ENCODE measurements at places on chromosomes 1 and 21.

GRCh38 chr1:235339746-235340145 is 11.4 kb downstream of the GGPS1 start:
- DNase-seq: no peak

- DNase-seq: no peak
Observed at GRCh38 chr1:211169353-211169752, 35.4 kb upstream of the KCNH1 start.

DNA sequence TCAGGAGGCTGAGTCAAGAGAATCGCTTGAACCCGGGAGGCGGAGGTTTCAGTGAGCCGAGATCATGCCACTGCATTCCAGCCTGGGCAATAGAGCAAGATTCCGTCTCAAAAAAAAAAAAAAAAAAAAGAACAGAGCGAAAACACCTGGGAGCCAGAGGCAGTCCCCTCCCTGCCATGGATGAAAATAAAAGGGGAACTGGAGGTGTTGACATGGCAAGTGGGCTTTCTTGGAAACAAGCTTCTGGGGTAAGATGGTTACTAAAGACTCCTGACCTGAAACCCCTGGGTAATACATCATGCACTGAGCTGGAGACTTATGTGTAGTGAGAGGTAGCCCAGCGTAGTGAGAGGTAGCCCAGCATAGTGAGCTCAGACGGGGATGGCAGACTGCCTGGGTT is 31.6 kb downstream of the ADCY10 start:
- DNase-seq: no peak

- DNase-seq: no peak
Observed at GRCh38 chr1:81424816-81425215, 375.9 kb upstream of the ADGRL2 start.

- DNase-seq: no peak
Observed at GRCh38 chr1:11331036-11331944, 58.3 kb downstream of the UBIAD1 start.

DNA sequence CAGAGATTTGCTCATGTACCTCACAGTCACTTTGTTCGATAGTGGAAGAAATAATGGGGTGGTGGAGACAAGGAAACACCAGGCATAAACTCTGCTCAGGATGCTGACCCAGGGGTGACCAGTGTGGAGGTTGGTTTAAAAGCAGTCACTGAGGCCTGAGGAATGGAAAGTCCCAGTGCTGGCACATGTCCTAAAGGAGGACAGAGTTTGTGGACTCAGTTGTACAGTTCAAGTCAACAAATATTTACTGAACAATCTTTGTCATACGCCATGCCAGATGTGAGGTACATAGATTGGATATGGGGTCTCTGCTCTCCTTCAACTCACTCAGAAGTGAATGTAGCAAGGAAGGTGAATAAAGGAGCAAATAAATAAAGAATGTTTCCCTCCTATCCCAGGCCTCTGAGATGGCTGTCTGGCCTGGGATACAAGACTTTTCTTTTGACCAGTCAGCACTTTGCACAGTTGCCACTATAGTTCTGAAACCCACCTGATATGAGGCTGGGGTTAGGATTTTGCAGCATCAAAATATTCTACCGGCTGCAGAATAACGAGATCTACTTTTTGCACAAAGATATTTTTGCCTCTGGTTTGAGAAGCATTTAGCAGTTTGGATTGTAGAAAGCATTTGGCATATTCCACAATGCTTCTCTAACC is 7.9 kb upstream of the GFI1 start:
- DNase-seq: no peak

DNA sequence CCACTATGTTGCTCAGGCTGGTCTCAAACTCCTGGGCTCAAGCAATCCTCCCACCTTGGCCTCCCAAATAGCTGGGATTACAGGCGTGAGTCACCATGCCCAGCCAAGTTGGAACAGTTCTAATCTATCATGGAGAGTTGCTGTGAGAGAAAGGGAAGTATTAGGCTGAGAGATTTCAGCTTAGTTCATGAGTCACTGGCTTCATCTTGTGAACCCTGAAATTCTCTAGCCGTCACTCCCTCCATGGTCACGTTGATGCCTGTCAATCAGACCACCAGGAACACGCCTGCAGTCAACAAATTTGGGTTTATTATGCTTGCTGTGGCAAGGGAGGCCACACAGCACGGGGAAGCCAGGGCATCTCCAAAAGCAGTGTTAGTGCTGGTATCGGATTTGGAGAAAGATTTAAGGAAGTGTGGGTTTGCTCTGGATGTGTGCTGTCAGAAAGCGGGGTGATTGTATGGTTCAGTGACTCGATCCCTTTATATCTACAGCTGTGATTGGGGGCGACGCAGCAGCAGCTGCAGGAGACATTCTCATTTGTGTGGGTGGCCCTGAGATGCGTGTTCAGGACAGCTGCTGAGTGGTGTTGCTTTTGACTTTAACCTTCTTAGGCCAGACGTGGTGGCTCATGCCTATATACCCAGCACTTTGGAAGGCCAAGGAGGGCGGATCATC is 18.7 kb downstream of the UQCRHL start:
- no peak for DNase-seq

- DNase-seq: no peak
Observed at GRCh38 chr1:154429841-154430611, 24.9 kb downstream of the IL6R start.

GRCh38 chr1:50705041-50705440 is 255.0 kb downstream of the FAF1 start:
- no peak for DNase-seq

DNA sequence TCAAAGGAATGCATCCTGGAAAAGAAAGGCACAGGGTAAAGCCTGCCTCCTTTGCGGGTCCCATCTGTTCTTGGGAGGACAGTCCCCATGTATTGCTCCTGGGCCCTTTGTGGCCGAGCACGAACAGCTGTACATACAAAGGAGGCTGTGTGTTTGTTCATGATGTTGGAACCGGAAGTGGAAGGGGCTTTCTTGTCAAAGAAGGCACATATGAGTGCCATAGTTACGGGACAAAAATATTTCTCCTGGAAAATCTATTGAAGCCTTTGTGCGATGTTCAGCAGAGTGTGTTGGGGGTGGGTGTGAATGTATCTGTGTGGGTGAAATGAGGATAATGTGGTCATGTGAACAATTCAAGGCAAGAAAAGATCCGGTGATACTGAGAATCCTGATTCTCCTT is 297.6 kb downstream of the DISC1 start:
- DNase-seq: no peak

- DNase-seq: no peak
Observed at GRCh38 chr1:64953241-64953640, 13.1 kb downstream of the JAK1 start.

- no peak for DNase-seq
Observed at GRCh38 chr1:185433667-185434066, 116.6 kb upstream of the IVNS1ABP start.

- no peak for DNase-seq
Observed at GRCh38 chr1:222991908-222992307, 151.1 kb downstream of the TLR5 start.

- DNase-seq: no peak
Observed at GRCh38 chr1:10250663-10251062, 40.3 kb downstream of the KIF1B start.

DNA sequence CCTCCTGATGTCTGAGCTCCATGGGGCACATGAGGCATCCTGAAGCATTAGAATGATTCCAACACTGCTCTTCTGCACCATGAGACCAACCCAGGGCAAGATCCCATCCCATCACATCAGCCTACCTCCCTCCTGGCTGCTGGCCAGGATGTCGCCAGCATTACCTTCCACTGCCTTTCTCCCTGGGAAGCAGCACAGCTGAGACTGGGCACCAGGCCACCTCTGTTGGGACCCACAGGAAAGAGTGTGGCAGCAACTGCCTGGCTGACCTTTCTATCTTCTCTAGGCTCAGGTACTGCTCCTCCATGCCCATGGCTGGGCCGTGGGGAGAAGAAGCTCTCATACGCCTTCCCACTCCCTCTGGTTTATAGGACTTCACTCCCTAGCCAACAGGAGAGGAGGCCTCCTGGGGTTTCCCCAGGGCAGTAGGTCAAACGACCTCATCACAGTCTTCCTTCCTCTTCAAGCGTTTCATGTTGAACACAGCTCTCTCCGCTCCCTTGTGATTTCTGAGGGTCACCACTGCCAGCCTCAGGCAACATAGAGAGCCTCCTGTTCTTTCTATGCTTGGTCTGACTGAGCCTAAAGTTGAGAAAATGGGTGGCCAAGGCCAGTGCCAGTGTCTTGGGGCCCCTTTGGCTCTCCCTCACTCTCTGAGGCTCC is 11.1 kb upstream of the RASSF5 start:
- DNase-seq: no peak

DNA sequence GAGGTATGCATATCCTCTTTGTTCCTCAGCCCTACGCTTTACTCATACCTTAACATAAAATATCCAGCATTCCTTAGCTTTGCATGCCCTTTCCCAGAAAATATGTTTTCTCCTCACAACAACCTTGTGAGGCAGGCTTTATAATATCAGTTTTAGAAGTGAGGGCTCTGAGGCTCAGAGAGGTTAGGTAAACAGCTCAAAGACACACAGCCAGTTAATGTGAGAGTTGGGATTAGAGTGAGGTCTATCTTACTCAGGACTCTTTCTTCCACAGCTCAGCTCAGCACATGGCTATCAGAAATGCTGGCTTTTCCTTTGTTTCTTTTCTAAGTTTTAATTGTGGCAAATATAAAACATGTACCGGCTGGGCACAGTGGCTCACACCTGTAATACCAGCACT is 27.9 kb downstream of the CSF1 start:
- no peak for DNase-seq

DNA sequence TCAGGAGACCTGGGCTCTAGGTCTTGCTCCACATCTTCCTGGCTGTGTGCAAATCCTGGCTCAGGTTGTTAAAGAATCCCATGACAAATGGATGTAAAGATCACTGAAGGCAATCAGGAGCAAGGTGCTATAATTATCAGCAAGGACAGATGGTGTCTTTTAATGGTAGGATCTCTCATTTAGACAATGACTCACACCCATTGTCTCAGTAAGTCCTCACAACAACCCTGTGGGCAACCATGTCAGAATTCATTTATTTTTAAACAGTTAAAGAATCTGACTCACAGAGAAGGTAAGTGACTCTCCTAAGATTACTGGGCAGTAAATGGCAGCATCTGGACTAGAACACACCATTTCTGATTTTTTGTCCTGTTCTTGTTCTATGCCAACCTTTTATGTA is 32.8 kb downstream of the RNASEL start:
- DNase-seq: no peak

DNA sequence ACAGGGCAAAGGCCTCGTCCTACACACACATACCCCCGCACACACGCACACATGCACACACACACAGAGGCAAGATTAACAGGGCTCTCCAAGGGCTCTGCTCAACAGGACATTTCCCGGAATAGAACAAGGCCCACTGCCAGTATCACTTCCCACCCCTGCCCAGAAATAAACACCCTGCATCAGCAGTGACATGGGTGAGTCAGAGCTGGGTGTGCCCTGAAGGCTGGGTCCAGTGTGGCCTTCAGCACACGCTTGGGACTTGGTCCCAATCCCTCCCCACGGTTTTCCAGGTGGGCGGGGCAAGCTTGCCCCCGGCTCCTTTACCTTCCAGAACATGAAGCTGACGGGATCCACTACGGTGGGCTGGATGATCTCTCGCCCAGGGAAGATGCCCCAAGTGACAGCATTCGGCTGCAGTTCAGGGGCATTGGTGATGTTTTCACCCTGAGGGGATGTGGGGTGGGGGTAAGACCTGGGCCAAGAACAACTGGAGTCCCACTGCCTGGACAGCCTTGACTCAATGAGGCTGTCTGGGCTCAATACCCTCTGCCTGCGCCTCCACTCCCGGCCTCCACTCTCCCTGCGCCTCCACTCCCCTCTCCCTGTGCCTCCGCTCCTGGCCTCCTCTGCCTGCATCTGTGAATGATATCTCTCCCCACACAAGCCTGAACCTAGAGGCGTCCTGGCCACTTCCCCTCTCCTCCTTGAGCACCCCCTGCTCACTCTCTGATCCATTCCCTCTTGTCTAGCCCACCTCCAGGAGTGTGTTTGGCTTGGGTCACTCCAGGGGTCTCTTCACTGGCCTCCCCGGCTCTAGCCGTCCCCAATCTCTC is 14.7 kb downstream of the MTHFR start:
- peak; percentile 75 for DNase-seq

GRCh38 chr1:211546543-211546942 is 32.4 kb downstream of the SLC30A1 start:
- DNase-seq: no peak

- no peak for DNase-seq
Observed at GRCh38 chr1:35929730-35930592, 944 bp upstream of the AGO3 start.

DNA sequence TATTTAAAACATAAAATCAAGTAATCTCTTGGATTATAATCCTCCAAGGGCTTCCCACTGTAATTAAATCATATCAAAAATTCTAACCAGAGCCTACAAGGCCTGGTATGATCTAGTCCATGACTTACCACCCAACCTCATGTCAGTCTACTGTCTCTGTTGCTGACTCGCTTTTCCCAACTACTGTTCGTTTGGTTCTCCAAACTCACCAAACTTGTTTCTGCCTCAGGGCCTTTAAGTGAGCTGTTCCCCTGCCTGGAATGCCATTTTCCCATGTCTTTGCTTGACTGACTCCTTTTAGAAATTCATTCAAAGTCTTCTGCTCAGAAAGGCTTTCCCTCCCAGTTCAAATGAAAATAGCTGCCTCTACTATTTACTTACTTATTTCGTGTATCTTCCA is 95.9 kb downstream of the ZC3H11B start:
- no peak for DNase-seq

- DNase-seq: no peak
Observed at GRCh38 chr1:67653304-67653703, 31.7 kb upstream of the GADD45A start.

DNA sequence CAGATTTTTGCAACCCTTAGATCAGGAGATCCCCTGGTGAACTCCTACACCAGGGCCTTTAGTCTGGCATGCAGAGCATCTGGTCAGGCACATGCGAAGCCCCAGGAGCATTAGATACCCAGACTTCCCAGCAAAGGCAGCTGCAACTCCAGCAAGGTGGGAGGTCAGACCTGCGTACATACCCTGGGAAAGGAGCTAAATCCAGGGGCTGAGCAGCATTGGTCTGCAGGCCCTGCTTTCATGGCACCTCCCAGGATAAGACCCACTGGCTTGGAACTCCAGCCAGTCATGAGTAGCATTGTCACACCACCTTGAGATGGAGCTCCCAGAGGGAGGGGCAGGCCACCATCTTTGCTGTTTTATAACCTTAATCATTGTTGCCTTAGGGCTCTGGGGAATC is 92.3 kb downstream of the KCNT2 start:
- no peak for DNase-seq

All from brain pericyte (primary cell).